ENCODE measurements at places on chromosomes 1 and 21.

GRCh38 chr21:41868062-41868710 lies 11.0 kb downstream of the PRDM15 start:
- no peak for DNase-seq

- DNase-seq = no peak
Measured at GRCh38 chr1:101408212-101409042, 171.6 kb downstream of the S1PR1 start.

GRCh38 chr1:45097944-45098343 lies 85.9 kb downstream of the UROD start:
- DNase-seq = no peak

DNA sequence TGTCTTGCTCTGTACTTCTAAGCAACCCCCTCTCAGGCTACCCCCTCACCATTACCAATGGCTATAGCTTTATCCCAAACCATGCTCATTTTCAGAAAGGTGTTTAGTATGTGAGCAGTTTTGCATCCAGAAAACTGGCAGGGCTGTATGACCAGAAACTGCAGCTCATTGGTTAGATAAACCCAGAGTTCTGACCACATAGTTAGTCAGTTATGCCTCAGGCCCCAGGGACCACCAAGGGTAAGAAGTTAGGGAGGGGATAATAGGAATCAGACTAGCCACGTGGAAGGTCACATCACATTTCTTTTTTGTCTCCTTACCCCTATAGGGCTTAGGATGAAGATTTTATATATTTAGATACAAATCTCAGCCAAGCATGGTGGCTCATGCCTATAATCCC lies 1.2 kb downstream of the ITGA10 start:
- no peak for DNase-seq

DNA sequence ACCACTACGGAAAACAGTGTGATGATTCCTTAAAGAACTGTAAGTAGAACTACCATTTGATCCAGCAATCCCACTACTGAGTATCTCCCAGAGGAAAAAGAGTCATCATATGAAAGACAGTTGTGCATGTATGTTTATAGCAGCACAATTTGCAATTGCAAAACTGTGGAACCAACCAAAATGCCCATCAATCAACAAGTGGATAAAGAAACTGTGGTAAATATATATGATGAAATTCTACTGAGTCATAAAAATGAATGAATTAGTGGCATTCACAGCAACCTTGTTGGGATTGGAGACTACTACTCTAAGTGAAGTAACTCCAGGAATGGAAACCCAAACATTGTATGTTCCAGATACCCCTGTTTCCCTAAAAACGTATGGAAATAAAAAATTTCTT lies 337.0 kb upstream of the PTBP2 start:
- DNase-seq = no peak

DNA sequence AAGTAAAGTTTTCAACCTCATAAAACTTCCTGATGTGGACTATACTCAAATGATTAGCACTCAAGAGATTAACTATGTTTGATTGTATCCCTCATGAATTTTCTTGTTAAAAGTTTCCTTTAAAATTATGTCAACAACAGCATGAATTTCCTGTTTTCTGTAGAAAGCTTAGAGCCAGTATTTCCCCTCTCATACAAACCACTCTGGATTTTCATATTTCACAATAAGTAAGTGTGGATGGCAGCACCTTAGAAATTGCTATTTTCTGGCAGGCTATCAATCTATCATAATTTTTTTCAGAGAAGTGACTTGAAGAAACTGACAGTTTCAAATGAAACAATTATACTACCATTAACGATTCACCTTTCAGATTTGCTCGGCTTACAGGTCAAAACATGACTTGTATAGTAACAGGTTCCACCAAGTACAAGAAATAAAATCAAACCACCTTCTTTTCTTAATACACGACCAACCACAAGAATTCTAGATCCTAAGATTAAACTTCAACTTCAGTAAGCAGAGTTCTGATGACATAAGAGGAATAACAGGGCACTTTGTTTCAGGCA lies 20.8 kb downstream of the ELK4 start:
- DNase-seq = no peak

Data from activated gamma-delta T cell (primary cell).